ENCODE measurements at places on chromosomes 3 and 15.

DNA sequence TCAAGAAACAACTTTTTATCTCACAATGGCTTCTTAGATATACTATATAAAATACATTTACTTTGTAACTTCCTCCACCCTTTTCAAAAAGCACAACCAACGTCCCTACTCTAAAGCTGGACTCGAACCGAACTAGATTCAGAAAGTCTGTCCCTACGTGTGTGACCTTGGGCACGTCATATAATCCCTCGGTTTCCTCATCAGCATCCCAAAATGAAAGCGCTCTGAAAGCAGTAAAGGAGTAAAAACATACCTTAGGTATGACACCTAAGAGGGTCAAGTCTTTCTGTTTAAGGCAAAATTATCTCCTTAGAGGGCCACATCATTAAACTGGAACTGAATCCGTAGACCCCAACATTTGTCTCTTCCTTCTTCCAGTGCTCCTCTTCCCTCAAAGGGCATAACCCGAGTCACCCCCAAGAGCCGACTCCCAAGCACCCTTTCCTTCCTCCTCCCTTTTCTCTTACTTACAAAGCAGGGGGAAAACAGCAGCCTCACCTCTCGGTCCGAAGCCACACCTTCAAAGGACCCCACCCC, 663 bp downstream of the PDCD10 start:
- no peak for DNase-seq

- DNase-seq, result no peak
These were observed 408.7 kb downstream of the OXSM start for GRCh38 chr3:26198609-26199008.

- no peak for DNase-seq
These were observed 234.6 kb upstream of the BHLHE40 start for GRCh38 chr3:4744405-4745234.

DNA sequence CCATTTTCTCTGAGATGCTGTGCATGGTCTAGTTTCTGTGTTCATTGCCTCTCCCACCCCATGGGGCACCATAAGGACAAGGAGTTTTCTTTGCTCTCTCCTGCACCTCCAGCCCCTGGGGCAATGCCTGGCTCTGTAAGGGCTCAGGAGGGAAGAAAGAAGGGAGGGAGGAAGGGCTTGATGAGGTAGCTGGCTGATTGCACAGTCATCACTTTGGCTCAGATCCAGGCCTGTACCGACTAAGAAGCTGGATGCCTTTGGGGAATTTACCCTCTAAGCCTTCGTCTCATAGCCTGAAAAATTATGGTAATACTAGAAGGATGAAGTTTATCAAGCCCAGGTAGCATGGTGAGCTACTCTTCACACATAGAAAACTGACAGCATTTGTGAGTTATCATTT, 382.9 kb downstream of the GABRG3 start:
- no peak for DNase-seq

GRCh38 chr15:40512440-40512839, 41.7 kb downstream of the CHST14 start:
- DNase-seq, result no peak

DNA sequence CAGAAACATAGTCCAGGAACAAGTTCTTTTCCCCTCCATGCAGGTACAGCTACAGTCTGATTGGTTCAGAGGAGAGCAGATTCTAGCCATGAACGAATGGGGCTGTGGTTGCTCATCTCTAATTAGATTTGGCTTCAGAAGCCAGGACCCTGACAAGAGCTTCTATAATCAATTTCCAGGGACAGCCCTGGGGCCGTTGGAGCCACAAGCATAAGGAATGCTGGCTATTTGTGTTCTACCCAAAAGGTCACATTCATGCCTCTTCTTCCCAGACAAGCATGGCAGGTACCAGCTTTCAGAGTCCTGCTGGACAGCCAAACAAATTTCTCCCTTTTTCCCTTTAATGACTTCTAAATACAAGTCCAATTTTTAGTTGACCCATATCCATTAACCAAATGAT, 215.5 kb upstream of the LRTM1 start:
- DNase-seq, result no peak

DNA sequence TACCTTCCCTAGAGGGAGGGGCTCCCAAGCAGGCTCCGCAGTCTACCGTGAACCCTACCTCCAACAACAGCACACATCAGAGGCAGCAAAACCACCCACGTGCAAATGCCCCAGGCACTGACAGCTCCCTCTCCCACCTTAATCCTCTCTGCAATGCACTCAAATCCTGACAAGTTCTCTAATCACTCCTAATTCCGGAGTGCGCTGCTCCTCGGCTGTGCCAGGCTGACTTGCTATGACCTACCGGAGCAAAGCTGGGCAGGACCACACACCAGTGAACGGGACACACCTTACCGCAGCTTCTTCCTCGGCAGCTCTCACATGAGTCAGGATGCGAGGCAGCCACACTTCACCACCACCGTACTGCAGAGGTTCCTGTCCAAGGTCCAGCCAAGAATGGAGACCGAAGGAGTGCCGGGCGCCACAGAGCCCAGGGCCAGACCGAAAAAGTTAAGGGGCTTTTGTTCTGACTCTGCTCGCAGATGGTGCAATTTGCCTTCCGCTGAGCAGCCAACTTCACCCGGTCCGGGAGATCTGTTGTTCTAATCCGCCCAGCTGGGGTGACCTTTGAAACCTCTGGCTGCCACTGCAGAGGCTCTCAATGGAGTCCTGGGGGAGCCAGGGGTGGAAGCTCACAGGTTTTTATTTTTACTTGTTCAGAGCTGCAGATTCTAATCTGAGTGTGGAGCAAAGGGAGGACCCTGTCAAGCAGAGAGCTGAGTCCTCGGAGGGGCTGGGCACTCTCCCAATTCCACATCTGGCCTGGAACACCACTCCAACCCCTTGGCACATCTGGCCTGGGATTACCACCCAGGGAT, 84.4 kb downstream of the MYLK start:
- no peak for DNase-seq

- no peak for DNase-seq
These were observed 387.0 kb upstream of the CBLB start for GRCh38 chr3:106255870-106256248.

- DNase-seq, result no peak
These were observed 61.3 kb downstream of the PPARG start for GRCh38 chr3:12349895-12350811.

DNA sequence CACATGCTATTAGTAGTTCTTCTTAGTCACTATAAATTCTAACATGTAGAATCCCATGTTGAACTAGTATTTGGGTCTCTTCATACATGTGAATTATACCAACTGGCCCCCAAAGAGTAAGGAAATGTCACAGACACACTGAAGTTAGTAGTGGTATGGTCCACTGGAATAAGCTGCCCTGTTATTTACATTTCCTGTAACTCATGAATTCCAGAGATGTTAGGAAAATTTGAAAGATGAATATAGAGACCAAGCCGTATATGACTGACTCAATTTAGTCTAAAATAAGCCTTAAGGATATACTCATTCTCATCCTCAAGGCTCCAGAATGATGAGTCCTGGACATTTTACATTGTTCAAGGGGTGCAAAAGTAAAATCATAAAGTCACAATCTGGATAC, 81.2 kb downstream of the FBXL22 start:
- DNase-seq, result no peak

Measured in NCI-H1092 (cell line).